ENCODE measurements at places on chromosomes 1 and 21.

- DNase-seq = no peak
These were observed 171.4 kb upstream of the SNX7 start for GRCh38 chr1:98490099-98490498.

- no peak for DNase-seq
These were observed 58.3 kb upstream of the ACTRT2 start for GRCh38 chr1:2962946-2963345.

DNA sequence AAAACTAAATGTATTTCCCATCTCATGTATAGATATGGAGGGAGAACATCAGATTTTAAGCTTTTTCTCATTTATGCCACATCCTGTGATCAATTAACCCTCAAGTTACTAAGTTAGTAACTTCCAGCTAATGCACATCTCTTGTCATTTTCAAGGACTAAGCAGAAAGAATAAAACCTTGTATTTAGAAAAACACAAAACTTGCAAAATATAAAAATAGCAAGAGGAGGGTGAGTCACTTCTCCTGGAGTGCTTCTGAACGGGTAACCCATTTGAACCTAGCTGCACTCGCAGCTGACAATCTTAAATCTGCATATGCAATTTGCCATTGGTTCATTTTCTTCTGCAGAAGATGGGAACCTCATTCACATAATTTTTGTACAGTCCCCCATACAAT lies 500.5 kb downstream of the SETD4 start:
- DNase-seq = no peak

- DNase-seq = no peak
These were observed 14.1 kb downstream of the C1orf87 start for GRCh38 chr1:60059468-60059867.

DNA sequence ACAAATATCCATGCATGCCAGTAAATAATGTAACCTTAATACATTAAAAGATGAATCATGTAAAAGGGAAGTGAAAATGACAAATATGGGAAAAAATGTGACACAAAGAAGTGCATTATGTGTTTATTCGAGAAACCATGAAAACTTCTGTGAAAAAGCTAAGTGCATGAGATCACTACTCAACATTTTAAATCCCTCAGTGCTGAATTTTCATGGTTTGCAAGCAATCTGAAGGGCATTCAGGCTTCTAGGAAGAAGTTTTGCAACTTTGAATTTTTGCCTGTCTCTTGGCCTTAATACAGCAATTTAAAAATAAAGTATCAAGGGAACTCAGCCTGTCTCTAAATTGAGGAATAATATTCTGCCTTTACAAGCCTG lies 78.2 kb downstream of the MAP3K7CL start:
- no peak for DNase-seq

- DNase-seq = no peak
These were observed 36.8 kb upstream of the PODN start for GRCh38 chr1:53025034-53025768.

DNA sequence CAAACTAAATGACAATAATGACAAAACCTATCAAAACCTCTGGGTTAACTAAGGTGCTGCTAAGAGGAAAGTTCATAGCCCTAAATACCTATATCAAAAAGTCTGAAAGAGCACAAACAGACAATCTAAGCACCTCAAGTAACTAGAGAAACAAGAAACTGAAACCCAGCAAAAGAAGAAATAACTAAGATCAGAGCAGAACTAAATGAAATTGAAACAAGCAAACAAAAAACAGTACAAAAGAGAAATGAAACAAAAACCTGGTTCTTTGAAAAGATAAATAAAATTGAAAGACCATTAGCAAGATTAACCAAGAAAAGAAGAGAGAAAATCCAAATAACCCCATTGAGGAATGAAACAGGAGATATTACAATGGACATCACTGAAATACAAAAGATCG lies 44.8 kb upstream of the KIAA0040 start:
- DNase-seq = no peak

DNA sequence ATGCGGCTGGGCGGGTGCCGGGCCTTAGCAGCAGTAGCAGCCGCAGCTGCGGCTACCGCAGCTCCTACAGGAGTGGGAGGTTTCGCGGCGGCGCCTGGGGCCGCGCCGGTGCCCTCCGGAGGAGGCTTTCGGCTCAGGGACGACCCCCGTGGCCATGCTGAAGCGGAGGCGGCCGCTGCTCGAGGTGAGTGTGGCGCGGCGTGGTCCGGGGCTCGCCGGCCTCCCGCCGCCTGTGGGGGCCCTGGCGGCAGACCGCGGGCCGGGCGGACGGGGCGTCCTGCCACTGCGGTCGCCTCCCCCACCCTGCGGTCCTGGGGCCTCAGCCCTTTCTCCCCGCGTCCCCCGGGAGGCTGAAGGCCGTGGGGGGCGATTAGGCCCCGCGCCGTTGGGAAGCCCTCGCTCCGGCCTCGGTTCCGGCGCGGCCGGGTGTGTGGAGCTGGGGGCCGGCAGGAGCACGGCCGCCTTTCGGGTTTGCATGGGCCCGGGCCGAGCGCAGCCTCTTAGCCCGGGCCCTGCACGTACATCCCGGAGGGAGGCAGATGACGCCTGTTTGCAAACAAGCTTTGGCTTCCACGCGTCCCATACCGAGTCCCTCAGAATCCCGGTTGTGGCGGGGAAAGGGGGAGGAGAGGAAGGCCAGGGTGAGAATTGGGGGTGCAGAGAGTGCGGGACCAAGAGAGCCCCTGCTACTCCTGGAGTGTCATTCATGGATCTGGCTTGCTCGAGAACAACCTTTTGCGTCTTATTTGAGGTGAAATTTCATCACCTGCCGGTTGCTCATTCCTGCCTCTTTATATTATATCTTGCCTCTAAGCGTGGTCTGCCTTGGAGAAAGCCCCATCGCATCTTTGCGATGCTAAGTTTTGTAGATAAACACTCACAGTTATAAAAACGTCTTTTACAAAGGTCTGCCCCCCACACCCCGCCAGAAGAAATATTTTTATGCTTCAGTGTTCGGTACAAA lies 613 bp downstream of the ZFYVE9 start:
- no peak for DNase-seq

- no peak for DNase-seq
These were observed 124.2 kb downstream of the GRIK3 start for GRCh38 chr1:36909946-36910725.

- DNase-seq = no peak
These were observed 6.2 kb downstream of the CSRP1 start for GRCh38 chr1:201500670-201501120.
